ENCODE measurements at places on chromosomes 4 and X.

- DNase-seq, result no peak
These were observed 44.9 kb downstream of the JADE1 start for GRCh38 chr4:128854433-128854832.

DNA sequence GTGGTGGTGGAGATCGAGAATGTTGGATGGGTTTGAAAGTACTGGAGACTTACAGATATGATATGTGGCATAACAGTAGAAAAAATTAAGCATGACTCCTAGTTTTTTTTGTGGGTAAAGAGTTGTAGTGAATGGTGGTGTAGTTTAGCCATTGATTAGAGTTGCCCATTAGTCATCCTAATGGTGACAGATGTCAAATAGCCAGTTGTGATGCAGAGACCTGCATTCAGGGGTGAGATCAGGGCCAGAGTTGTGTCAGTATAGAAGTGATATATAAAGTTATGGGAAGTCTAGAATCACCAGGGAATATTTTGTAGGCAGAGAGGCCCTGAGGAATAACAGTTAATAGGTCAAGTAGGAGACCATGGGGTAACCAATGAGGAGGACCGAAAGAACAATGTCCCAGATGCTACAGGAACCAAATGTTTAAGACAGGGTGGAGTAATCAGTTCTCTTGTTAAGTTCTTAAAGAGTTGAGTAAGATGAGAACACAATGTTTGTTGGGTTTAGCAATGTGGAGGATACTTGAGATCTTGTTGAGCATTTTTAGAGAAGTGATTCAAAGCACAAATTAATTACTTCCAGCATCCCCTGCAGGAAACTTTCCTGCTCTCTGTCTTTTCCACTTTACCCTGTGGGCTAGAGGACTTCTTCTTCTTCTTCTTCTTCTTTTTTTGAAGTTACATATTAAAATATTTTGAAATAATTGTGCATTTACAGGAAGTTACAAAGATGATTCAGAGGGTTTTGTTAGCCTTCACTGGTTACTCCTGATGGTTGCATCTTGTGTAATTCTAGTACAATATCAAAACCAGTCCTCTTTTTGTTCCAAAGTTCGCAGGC, 13.3 kb downstream of the SGMS2 start:
- no peak for DNase-seq

DNA sequence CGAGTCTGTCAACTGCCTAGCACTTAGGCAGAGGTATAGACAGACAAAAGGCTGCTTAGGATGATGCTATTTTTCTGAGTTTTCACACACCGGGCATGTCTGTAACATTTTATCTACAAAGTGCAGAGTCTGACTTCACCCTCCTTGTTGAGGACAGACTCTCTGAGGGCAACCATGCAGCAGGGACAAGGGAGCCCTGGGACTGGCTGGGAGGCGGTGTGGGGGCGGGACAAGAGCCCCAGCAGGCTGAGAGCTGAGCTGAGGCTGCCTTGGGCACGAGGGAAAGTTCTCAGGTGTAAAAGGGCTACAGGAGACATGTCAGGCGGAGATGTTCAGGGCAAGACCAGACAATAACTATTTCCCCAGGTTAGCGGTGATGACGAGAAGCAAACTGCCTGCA, 81.6 kb downstream of the GATB start:
- DNase-seq, result no peak

- DNase-seq, result no peak
These were observed 146.2 kb upstream of the JADE1 start for GRCh38 chr4:128663325-128663724.

DNA sequence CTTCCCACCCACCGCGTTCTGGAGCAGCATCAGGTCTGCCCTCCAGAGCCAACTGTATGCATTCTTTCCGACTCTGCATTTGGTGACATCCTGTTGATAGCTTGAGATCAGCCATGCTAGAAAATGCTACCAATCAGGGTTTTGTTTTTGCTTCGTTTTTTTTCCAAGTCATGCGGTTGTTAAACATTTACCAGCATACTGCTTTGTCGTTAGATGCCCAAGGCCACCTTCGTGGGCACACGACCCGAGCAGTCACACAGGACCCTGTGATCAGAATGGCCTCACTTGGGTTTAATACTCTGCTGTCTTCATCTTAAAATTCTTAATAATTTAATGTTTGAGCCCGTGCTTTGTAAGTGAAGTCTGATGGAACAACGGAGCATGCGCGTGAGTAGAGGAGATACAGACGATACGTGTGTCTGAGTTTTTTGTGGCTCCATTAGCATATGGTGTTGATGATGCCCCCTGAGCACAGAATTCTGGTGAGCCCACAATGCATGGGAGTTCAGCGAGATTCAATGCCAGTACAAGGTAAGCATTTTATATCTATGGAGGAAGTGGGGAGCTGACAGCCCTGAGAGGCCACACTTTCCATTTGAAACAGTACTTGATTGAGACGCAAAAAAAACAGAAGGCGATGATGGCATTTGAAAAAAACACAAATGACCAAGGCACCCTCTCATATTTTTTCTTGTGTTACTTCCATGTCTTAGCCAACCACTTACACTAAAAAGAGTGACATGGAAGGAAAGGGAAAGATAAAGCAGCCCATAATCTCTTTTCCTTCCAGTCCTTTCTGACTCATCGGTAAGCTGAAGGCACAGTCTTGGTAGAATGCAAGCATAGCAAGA, 323.6 kb downstream of the BCOR start:
- DNase-seq, result no peak

DNA sequence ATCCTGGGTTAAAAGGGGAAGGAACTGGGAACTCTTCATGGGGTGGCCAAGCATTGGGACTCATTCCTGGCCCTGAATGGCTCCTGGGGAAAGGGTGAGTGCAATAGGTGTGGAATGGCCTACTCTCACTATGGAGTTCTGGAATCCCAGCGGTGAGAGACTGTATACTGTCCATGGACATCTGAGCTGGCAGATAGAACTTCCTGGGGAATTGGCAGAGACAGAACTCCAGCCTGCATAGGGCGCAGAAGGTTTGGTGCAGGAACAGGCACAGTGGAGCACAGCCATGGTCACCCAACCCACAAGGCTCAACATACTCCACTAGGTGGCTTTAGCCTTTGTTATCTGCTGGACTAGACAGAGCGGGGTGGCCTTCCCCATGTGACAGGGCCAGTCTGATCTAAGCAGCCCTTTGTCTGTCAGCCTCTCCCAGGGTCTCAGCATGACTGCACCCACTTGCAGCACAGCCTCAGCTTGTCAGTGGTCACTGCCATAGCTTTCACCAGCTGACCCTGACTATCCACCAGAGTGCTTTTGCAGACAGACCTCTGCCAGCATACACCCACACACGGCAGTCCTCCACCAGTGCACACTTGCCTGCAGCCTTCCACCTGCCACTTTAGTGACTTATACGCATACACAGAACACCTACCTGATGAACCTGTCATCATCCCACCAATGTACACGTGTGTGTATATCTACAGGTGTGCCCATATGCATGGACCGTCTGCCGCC, 48.4 kb downstream of the TECRL start:
- no peak for DNase-seq

DNA sequence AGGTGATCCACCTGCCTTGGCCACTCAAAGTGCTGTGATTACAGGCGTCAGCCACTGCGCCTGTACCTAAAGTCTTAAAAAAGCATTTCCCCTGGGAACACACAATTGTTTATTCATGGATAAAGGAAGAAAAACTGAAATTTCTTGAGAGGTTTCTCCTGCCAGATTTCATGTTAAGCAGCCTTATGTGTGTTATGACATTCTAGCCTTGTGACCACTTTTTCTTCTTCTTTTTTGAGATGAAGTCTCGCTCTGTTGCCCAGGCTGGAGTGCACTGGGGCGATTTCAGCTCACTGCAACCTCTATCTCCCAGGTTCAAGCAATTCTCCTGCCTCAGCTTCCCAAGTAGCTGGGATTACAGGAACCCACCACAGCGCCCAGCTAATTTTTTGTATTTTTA, 57.8 kb upstream of the PLAC8 start:
- no peak for DNase-seq

DNA sequence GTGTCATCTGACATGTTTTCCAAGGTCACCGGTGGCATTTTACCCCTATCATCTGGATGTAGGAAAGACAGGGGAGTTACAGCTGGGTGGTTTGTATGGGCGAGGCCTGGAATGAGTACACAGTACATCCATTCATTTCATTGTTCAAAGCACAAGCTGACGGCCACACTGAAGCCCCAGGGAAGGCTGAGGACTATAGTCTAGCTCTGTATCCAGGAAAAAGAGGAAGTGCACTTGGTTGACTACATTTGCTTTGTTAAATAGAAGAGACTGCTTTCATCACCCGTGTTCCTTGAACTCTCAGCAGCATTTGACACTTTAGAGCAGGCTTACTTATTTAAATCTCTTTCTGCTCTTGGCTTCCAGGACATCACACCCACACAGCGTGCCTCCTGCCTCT, 1041.0 kb upstream of the TENM3 start:
- no peak for DNase-seq

GRCh38 chrX:132452911-132453550, 35.8 kb downstream of the MBNL3 start:
- DNase-seq, result no peak

DNA sequence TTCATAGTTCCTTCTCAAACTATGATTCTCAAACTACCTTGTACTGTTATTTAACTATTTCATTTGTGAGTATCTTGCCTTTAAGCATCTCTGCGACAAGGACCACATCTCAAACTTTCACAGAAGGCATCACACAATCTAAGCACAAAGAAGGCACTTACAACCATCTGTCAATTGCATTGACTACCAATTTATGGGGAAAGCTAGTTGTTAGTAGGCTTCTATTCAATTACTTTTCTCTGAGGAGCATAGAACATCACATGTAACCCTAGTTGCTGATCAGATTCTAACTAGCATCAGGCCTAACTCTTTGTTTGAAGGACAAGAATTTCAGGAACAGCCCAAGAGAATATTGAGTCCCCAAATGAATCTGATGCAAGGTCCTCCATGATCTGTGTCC, 74.9 kb downstream of the GPC3 start:
- no peak for DNase-seq

GRCh38 chr4:3527101-3527913, 4.9 kb downstream of the LRPAP1 start:
- DNase-seq, result no peak

DNA sequence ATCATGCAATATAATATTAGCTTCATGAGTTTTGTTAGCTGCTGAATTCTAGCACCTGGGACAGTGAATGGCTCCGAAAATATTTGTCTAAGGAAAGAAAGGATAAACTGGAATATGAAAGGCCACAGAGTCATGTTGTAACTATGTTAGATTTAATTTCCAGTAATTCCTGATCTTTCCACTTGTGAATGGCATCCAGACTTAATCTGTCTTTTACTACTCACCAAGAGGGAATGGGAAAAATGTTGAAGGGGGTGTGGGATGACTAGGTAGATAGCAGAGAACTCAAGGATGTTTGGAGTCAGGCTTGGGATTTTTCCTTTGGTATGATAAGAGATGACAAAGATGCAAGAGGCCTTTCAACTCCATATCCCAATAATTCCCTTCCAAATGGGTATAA, 9.4 kb downstream of the ADH6 start:
- no peak for DNase-seq

GRCh38 chr4:162522724-162523123, 358.9 kb upstream of the FSTL5 start:
- DNase-seq, result no peak

GRCh38 chrX:97529536-97530200, 646.0 kb downstream of the RPA4 start:
- no peak for DNase-seq

DNA sequence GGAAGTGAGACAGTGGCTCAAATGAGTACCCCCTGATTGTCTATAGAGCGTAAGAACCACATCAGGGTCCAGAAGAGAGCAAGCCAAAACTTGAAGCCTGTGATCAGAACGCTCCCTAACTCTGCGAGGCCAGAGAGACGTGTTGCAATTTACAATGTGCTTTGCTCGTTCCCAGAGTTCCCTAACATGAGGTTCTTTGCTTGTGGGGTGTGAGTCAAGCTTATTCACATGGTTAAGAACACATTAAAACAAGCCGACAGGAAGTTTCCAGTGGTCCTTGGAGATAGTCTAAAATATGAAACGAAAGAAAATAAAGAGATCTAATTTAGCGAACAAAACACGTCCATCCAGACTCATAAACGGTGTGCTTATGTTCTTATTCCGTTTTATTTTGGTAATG, 702.3 kb downstream of the TRIML1 start:
- no peak for DNase-seq

GRCh38 chr4:94451695-94452475, at the start of gene PDLIM5:
Gene PDLIM5 (plus strand): TSS chr4:94451942. CDS start chr4:94455289, 3,347 bp downstream.
- peak; percentile 72 for DNase-seq

GRCh38 chr4:122921971-122922876, at the start of gene NUDT6:
Gene NUDT6 (minus strand): TSS chr4:122922597. CDS start chr4:122922572, 25 bp downstream.
- peak; percentile 6 for DNase-seq

- no peak for DNase-seq
These were observed 162.1 kb downstream of the EPHA5 start for GRCh38 chr4:65508168-65508567.

GRCh38 chr4:83339573-83339972, 4.9 kb upstream of the HPSE start:
- DNase-seq, result no peak

DNA sequence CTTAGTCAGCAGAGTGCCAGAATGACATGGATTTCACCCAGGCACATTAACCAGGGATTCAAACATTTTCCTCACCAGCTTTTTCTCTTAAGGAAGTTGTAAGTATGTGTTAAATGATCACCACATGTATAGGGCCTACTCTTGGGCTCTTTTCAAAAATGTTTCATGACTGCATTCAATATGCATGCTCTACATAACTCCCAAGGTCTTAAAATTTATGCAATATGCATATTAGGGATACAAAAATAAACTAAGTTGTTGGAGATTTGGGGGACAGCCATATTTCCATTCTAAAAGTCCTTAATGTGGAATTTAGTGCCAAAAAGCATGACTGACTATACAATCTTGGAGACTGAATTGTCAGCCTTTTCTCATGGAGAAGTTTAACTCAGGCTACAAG, 25.0 kb upstream of the TRPC5OS start:
- no peak for DNase-seq

- DNase-seq, result no peak
These were observed 58.7 kb upstream of the DHX15 start for GRCh38 chr4:24642981-24643547.

- DNase-seq, result no peak
These were observed 2296.6 kb upstream of the AGA start for GRCh38 chr4:179738822-179739221.

GRCh38 chr4:8506373-8507195, 66.0 kb downstream of the TRMT44 start:
- DNase-seq, result no peak

- no peak for DNase-seq
These were observed 1.3 kb upstream of the ZNF141 start for GRCh38 chr4:336099-336892.

GRCh38 chr4:173857828-173858227, 327.8 kb upstream of the HAND2 start:
- no peak for DNase-seq

- no peak for DNase-seq
These were observed 413.6 kb downstream of the AFF2 start for GRCh38 chrX:148913971-148914370.

GRCh38 chr4:81555489-81555888, 83.8 kb upstream of the RASGEF1B start:
- DNase-seq, result no peak

All from activated CD4-positive, alpha-beta T cell treated with anti-CD3 and anti-CD28 coated beads, Interleukin-2, amount 50 U/mL, for 24 hours (primary cell).